ENCODE measurements at places on chromosomes 16 and 17.

DNA sequence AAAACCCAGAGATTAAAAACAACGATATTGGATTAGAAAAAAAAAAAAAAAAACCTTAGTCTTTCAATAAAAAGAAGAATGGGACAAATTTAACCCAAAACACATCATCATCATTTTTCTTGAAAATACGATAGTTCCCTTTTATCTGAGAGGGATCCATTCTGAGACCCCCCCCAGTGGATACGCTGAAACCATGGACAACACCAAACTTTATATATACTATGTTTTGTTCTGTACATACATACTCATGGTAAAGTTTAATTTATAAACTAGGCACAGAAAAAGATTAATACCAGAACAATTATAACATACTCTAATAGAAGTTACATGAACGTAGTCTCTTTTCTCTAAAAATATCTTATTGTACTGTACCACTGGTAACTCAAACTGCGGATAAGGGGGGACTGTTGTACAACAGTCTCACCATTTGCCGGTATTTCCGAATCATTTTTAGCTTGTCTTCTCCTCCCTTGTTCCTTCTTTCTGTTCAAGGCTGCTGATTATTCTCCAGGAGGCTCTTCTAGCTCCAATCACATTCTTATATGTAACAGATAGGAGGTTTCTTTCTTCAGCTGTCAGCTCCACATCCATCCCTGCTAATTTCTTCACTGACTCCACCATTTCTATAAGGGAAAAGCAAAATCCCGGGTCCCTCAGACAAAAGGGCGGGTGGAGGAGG, 37.0 kb downstream of the RNF135 start:
- DNase-seq, result peak; percentile 68

DNA sequence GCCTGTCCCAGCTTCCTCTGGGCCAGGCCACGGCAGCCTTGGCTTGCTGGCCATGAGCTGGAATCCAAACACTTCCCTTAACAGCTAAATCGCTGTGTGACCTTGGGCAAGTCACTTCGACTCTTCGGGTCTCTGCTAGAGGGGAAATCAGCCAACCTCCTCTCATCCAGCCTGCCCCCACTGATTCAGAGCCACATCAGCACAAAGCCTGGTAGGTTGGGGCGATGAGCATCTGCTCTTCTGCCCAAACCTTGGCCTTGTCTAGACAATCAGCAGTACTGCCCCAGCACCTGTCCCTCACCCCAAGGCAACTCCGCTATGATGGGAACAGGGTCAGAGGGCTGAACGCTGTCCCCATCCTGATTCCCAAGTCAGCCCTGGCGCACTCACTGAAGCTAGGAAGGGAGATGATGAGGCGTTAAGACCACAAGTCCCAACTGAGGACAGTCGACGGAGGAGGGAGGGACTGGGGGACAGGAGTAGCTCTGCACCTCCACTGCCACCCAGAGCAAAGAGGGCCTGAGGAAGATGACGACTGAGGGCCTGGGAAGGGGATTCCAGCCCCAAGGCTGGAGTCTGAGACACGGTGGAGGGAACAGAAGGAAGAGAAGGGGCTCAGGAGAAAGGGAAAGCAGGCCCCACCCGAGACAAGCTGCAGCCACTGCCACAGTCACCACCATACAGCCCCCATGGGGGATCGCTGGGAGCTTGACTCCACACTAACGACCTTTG, 1.3 kb downstream of the CLUH start:
- no peak for DNase-seq

DNA sequence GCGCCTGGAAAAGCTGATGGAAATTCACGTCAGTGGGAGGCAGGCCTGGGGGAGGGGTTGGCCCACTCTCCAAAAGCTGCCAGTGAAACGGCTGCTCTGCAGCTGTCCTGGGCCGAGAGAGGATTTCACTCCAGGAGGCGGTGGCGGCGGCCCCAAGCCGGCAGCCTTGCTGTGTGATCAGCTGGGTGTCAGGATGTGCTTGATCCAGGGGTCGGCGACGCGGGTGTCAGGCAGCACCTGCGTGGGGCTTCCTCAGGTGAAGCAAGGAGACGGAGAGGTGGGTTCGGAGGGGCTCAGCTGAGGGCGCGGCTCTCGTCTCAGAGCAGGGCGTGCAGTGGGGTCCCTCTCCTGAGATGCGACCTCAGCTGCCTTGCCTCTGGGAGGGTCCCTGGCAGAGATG, 7.0 kb downstream of the CBFA2T3 start:
- no peak for DNase-seq

- peak; percentile 20 for DNase-seq
Observed at GRCh38 chr16:50323335-50324011, 45.3 kb downstream of the BRD7 start.

DNA sequence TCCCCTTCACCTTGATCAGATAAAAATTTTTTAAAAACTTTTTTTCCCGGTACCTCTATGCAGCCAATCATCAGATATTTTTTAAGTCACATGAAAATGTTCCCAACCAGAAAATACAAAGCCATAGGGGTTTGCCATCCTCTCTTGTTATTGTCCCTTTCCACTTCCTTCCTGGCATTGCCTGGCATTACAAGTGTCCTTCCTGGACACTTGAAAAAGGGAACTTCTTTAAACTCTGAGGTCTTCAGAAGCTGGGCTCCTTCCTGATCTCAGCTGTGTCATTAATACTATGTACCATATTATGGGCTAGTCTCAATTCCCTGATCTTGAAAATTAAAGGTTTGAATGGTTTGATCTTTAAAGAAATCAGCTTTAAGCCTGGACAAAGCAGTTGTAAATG, 64.9 kb downstream of the TEX14 start:
- DNase-seq, result no peak

- DNase-seq, result no peak
Observed at GRCh38 chr17:17917394-17917793, 54.8 kb downstream of the TOM1L2 start.

DNA sequence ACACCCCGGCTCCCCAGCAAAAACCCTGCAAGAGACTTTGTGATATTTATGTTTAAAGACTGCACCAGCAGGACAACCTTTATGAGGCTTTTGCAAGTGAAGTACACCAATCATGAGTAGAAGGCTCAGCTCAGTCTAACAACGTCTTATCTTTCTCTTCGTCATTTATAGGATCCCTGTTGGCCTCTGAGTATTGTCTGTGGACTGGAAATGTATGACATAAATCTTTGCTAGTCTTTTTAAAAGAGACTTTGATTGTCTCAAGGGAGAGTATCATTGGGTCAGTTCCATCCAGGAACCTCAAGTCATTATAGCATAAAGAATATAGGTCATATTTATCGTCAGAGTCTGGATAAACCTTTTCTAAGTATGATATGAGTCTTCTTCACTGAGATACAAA, 505.0 kb upstream of the SOX9 start:
- DNase-seq, result no peak

- DNase-seq, result no peak
Observed at GRCh38 chr17:4658478-4659305, 17.2 kb upstream of the ALOX15 start.

Data from midbrain (tissue), 1 donor.